ENCODE measurements at places on chromosomes 7 and 10.

DNA sequence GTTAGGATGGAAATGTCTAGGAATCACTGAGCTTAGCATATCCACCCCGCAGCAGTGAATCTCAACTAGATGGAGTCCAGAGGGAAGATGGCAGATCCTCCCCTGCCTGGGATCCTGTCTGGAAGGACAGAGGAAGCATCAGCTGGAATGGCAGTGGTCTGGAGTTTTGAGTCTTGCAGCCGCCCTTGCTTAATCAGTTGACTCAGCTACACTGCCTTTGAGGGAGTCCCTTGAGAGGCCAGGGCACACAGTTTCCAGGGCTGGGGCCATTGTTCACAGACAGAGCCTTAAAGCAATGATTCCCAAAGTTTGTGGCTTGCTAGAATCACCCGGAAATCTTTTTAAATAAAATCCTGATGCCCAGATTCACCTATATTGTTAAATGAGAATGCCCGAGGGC is 128.1 kb downstream of the NT5C2 start:
- DNase-seq, result no peak

- no peak for DNase-seq
Observed at GRCh38 chr10:59865101-59865500, 41.3 kb downstream of the CCDC6 start.

GRCh38 chr7:36967387-36967786 is 243.1 kb upstream of the AOAH start:
- no peak for DNase-seq

- DNase-seq, result no peak
Observed at GRCh38 chr7:149075286-149075685, 15.2 kb downstream of the ZNF786 start.

GRCh38 chr10:55273946-55274345 is 472.9 kb upstream of the PCDH15 start:
- no peak for DNase-seq

DNA sequence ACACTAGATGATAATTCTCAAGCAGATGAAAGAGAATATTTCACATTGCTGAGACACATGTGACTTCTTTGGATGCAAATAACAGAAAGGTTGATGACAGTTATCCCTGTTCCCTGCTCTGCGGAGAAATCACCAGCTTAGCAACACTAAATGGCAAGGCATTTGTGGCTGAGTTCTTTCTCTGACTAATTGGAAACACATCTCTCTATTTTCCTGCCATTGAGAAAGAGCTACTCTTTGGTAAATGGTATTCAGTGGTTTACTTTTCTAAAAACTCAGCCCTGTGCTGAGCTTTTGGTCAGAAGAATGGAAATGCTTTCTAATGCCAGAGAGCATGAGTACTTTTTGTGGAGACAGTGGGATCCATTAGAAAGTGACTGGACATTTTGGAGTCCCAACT is 771.4 kb downstream of the LRMDA start:
- no peak for DNase-seq

- no peak for DNase-seq
Observed at GRCh38 chr7:103919272-103919868, 70.1 kb downstream of the RELN start.

DNA sequence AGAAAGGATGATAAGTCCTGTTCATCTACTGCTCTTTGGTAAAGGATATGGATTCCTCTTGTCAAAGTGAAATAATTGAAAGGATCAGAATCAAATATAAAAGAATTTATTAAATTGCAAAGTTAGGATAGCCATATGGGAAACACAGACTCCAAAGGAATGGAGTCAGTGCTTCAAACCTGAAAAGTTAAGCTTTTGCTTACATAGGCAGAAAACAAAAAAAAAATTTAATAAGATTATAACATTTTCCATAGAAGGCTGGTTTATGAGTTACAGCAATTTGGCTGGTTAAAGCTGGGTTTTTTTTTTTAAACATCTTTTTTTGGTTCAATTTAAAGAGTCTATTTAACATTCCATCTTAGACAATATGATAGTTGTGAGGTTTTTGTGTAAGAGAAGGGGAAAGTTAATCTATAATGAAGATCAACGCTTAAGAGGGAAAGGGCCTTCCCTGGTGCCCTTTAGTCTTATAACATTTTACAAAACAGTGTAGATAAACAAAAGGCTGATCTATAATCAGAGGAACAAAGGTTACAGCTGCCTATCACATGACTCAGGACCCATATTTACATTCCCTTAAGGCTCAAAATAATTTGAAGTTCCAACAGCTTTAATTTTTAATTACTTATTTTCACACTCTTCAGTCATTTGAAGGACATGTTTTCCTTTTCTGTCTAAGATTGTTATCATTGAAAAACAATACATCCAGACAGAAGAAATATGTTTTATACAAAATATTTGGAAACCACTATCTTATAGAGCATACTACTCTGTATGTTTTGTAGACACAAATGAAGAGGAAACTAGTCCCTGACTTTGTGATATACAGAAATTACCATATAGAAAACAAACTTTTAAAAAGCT is 234.3 kb upstream of the MBL2 start:
- no peak for DNase-seq

GRCh38 chr10:88466786-88467185 is 116.3 kb downstream of the RNLS start:
- DNase-seq, result no peak

- DNase-seq, result no peak
Observed at GRCh38 chr7:143369678-143370651, 7.5 kb upstream of the FAM131B start.

- no peak for DNase-seq
Observed at GRCh38 chr7:139658908-139659675, 118.7 kb downstream of the HIPK2 start.

DNA sequence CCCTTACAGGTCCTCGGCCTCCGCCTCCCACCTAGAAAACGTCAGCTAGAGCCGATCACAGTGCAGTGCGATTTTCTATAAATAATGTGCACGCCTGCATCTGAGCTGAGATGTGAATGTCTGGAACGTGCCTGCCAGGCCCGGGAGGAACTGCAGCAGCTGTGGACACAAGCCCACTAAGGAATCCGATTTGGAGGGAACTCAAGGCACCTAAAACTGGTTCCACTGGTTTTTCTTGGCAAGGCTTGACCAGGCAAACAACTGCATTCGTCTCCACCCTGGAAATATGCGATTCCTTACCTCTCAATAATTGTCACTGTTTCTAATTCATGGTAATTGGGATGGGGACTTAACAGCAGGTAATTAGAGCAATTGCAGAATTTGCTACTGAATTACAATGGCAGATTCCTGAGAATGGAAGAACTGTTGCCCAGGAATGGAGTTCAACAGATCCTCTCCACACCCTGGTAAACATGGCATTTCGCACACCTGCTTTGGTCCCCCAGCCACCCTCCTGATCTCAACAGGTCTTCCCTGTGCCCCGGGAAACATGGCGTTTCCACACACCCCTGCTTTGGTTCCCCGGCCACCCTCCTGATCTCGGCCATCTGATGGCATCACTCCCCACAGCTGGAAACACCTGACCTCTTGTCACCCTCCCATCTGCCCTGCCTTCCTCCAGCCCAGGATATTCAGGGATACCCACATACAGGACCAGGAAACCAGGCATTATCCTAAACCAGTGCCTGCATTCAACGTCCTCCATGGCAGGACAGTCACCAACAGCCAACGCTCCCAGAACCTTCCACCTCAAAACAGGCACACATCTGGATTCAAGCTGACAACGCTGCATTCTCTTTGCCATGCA is 76.0 kb downstream of the DIP2C start:
- no peak for DNase-seq

DNA sequence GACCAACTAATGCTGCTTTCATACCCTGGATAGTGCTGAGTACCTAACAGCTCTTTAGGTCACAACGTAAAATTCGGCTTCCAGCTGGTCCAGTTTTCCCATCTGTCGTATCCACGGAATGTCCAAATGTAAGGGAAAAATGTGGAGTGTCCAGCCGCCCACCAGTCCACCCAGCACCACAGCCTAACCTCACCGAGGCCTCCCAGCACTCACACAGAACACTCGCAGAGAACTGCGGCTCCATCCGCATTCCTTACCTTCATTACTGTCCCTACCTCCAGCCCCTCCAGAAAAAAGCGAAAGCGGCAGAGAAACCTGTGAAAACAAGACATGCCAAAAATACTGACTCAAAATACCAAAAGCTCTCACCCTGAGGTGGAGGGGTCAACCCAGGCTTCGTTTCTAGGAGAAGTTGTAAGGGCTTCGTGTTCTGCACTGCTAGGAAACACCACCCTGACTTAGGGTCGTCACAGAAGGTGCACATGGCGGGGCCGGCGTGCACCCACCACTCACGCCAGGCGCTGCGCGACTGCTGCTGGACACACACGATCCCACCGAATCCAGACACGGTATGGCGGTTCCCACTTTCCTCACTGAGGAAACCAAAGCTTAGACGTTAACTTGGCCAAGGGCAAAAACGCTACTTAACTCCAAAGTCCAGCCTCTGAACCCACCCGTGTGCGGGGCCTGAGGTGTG is 73.9 kb downstream of the AMZ1 start:
- DNase-seq, result no peak

DNA sequence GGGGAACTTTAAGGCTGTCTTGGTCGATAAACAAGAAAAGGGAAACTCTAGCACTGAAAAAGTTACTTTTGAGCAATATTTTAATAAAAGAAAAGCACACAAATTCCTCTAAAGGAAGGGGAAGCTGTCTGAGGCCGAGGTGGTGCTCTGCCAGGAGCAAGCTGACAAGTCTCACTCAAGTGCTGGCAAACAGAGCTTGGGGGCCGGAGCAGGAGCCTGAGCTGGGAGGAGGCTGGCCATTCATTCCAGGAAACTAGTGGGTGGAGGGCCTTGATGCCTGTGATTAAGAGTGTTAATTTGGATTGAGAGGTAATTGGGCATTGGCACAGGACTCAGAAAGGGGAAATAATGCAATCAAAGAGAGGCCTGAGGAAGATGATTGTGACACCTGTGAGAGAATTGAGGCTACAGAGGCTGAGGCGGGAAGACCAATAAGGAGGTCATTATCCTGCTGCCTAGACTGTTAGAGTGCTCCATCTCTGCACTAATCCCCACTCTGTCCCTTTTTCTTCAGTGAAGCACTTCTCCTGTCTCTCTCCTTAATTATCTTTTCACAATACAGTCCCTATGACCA is 154.9 kb upstream of the COL1A2 start:
- DNase-seq, result no peak

Measured in activated CD4-positive, CD25-positive, alpha-beta regulatory T cell treated with anti-CD3 and anti-CD28 coated beads, Interleukin-2, amount 50 U/mL, for 72 hours (primary cell).